Stimulated activated CD8-positive, alpha-beta memory T cell treated with anti-CD3 and anti-CD28 coated beads, Interleukin-7, amount 100 ng/mL, for 4 hours (primary cell): ENCODE measurements at places on chromosomes 16 and 17.

GRCh38 chr16:10577305-10578202, 2.8 kb downstream of the EMP2 start:
- DNase-seq, result no peak

GRCh38 chr17:57186226-57187019, 69.9 kb upstream of the MSI2 start:
- no peak for DNase-seq

GRCh38 chr16:54821731-54822130, 108.9 kb upstream of the IRX5 start:
- DNase-seq, result no peak

DNA sequence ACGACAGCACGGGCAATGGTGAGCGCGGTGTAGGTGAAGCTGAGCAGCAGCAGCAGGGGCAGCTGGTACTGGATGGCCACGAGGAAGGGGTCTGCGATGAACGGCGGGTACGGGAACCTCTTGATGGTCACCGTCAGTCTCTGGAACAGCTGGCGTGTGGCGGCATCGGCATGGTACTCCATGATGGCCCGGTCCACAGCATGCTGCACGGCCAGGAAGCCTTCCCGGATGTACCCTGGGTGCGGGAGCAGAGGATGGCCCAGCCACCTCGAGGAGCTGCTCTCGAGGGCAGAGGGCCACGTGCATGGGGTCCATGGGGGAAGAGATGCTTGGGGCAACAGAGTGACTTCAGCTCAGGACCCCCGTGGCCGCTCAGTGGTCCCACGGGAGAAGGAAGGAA, 20.9 kb downstream of the ABCA3 start:
- DNase-seq, result no peak

GRCh38 chr16:67151431-67152097, 766 bp upstream of the B3GNT9 start:
- no peak for DNase-seq

DNA sequence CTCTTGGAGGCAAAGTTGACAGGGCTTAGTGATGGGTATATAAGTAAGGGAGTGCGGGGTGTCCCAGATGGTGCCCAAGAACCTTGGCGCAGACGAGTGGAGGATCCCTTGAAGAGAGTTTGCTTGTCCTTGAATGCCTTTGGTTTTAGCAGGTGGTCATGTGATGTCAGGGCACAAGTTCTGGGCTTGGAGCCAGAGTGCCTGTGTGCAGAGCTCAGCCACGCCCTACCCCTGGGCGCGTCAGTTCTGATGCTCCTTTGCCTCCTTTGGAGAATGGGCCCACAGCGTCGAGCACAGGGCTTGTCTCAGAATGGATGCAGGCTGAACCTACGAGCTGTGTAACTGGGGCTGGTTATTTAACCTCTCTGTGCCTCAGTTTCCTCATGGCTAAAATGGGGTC, 412.2 kb upstream of the EEF2KMT start:
- DNase-seq, result no peak

DNA sequence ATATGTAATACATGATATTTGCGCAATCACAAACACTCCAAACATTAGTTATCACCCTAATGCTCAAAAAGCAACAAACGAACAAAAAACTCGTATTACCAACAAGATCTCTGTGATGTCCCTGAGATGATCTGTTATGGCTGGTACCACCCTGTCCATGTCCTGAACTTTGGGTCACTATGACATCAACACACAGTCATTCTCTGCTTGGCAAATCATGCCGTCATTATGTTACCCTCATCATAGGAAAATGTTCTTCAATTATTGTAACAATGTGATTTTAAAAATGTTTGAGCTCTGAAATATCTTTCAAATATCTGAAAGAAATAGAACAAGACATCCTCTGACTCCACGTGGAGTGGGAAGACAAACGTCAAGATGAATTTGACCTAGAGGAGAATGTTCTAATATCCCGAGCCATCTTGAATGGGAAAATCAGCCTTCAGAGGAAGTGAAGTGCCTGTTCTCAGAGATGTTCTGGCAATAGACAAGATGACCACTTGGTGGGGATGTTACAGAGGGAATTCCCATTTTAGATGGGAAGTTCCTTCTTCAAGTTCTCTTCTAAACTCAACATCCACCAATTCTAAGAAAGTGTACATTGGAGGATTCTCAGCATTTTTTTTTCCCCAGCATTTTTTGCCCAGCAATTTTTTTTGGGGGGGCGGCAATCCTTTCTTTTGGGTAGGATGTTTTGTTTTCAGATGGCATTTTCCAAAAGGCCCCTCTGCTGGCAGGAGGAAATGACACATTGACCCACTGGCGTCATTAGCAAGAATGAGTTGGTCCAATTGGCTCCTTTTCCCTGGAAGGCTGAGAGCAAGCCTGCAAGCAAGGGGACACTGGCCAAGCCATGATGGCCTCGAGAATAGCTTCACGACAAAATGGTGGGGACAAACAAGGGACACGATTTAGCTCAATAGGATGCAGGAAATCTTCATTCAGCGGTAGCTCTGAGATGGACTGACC, 3.7 kb upstream of the HSD17B2 start:
- DNase-seq, result no peak

GRCh38 chr17:19312406-19312805, 50.1 kb downstream of the B9D1 start:
- no peak for DNase-seq

DNA sequence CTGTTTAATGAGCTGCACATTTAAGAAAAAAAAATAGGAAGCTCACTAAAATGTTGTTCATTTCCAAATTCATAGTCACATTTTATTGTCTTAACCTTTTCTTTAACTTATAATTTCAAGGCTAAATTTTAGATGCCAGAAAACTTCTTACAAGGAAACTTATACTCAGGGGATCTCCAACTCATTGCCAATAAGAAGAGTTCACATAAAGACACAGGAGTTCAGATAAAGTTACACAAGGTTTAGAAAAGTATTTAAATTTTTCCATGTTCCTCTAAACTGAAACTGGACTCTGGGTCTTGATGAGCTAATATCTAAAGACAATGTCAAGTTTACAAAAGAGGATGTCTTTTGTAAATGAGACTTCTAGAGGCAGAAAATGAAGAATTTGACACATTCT, 190.7 kb upstream of the KCNJ16 start:
- DNase-seq, result no peak

GRCh38 chr16:4984174-4984990, 26.3 kb downstream of the SEC14L5 start:
- no peak for DNase-seq

- DNase-seq, result peak; percentile 52
Observed at GRCh38 chr16:29815032-29815721, 775 bp upstream of the PAGR1 start.

DNA sequence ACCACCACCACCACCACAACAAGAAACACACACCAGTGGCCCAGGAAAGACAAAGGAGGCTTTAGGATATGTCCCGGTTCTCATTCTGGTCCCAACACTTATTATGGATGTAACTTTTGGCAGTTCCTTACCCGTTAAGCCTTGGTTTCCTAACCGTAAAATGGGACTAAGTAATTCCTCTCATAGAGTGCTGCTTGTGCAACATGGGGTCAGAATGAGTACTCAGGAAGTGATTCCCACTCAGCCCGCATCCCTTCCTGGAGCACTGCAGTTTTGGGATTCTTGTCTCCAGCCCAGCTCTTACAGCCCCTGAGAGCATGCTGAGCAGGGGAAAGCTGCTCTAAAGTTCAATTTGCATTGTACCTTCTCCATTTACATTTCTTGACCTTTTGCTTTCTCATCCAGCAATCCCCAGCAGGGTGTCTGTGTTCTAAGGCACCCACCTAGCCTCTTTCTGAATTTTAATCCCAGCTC, 262.6 kb downstream of the PRKCA start:
- DNase-seq, result no peak

DNA sequence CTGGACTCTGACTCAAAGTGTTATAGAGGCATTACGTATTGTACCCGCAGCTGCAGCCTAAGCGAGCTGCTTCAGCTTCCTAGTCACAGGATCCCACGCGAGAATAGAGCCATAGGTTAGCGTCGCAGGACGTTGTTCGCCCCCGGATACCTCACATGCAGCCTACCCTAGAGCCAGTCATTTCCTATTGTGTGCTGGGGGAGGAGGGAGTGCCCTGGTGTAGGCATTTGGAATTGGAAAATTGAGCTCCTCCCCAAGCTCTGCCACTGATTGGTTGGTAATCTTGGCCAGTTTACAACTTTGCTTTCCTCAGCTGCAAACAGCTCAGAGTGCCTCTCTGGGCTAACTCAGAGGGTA, 530 bp downstream of the NAA60 start:
- DNase-seq, result no peak

- DNase-seq, result no peak
Observed at GRCh38 chr16:89193576-89194293, 6.6 kb downstream of the SLC22A31 start.

GRCh38 chr16:50400312-50400966, 31.7 kb upstream of the BRD7 start:
- no peak for DNase-seq

GRCh38 chr16:4372001-4372577, 441 bp downstream of the VASN start:
- DNase-seq, result no peak

- no peak for DNase-seq
Observed at GRCh38 chr17:18368946-18369345, 5.6 kb upstream of the SHMT1 start.

- no peak for DNase-seq
Observed at GRCh38 chr16:19135201-19135842, 21.6 kb downstream of the ITPRIPL2 start.

DNA sequence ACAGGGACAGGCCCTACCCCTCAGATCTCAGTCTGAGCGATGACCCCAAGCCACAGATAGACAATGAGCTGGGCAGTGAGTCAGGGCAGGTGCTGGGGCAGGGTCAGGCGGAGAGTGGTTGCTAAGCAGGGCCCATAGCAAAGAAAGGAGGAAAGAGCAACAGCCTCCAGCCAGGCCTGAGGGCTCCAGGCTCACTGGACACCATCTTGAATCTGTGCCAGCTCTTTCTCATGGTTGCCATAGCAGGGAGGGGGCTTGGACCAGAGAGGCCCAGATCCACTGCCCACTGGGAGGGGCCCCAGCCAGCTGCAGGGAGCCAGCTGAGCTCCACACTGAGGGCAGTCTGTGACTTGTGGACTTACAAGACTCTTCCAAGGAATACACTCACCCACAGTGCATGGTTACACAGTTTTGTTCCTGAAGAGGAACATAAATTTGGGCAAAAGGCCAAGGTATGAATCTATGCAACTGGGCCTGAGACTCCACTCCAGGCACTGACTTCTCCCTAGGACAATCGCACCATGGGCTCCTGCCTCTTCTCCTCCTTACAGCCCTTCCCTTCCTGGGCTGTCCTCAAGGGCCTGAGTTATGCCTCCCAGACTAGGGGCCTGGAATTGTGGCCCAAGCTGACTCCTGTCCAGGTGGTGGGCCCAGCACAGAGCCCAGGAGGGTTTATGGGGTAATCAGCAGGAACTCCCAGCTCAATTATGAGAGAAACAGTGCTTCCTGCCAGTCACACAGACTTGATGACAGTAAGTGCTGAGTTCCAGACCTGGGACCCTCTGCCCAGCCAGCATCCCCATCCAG, 59.9 kb downstream of the BEAN1 start:
- no peak for DNase-seq

GRCh38 chr17:77408284-77408683, 267.5 kb downstream of the SEC14L1 start:
- DNase-seq, result no peak

DNA sequence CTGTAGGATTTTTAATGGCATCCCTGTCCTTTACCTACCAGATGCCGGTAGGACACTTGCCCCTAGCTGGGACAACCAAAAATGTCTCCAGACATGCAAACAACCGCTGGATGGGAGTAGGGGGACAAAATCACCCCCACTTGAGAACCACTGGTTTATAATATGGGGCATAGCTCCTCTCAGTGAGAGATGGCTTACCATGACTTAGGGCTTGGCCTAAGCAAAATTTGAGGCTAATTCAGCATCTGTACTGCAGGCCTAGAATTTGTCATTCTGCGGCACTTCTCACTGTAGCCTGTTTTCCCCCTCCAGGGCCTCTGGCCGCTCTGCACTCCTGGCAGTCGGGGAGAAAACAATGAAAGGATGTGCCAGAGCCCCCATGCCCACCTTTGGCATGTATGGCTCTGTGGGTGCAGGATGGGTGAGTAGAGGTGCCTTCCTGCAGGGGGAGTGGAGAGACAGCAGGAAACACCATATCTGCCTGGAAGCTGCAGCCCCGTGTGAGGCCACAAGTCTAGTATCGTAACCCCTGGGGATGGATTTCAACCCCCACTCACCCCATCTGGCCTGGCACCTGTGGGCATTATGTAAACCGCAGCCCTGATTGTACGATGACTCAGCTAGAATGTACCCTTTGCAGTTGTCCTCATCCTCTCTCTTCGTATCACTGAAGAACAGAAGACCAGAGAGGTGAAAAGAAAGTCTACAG, 268.1 kb downstream of the SOX9 start:
- no peak for DNase-seq

GRCh38 chr17:71329310-71330098, 791.3 kb upstream of the SOX9 start:
- no peak for DNase-seq

- DNase-seq, result no peak
Observed at GRCh38 chr17:54967621-54968261, 713 bp downstream of the COX11 start.

DNA sequence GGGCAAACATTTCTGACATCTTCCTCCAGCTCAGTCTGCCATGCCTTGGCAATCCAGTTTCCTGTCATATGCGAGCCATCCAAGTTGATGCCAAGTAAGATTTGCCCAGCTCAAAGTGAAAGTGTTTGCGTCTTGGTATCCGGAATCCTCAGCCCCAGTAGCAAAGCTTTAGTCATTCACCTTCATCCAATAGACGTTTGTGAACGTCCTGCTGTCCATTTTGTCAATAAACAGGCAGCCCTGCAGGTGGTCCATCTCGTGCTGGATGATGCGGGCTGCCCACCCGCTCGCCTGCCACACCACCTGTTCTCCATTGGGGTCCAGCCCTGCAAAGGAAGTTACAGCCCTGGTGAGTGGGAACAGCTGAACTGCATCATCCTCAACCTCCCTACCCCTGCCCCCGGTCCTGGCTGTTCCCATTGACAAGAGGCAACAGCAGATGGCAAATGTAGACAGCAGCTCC, 1.5 kb downstream of the PDF start:
- DNase-seq, result no peak

DNA sequence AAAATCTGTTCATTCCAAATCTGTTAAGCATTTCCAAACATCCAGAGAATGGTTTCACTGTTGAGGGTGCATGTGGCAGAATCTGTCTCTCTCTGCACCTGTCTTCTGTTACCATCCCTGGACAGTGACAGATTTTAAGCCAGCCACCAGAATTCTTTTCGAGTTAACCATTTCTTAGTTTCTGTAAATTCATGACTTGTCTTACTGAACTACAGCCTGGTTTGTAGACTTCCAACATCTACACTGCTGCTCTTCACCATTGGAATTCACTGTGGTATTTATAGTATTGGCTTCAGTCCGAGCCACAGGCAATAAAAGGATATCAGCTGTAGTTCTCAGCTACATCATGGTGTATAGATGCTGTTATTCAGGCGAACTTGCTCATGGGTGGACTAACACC, 47.6 kb downstream of the GOSR1 start:
- DNase-seq, result no peak

DNA sequence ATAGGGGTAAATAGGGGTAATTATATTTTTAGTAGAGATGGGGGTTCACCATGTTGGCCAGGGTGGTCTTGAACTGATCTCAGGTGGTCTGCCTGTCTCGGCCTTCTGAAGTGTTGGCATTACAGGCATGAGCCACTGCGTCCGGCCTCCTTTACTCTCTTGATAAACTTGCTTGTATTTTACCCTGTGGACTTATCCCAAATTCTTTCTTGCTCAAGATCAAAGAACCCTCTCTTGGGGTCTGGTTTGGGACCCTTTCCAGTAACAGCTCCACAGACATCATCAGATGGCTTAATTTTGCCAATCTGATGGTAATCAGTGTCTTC, 5.6 kb upstream of the C1QTNF1 start:
- DNase-seq, result no peak

- DNase-seq, result no peak
Observed at GRCh38 chr16:54939510-54940278, 9.0 kb downstream of the IRX5 start.
